Parietal lobe (tissue), 2 donors: ENCODE measurements at places on chromosomes 1 and 21. TPM values are rescaled to one million over a fixed set of nuclear protein-coding genes. Genes with fewer than 3 reads are reported as not detected.

The FCAMR gene
- not detected for total RNA-seq

The S1PR1 gene
- total RNA-seq: 16.0 TPM

The C8B gene
- not detected for total RNA-seq

The CFHR5 gene
- total RNA-seq: not detected

The ASCL5 gene
- not detected for total RNA-seq

The FCRL4 gene
- total RNA-seq: not detected

The ERG gene
- 2.5 TPM for total RNA-seq

The CD160 gene
- not detected for total RNA-seq

The NUP133 gene
- 64.2 TPM for total RNA-seq

The C1orf185 gene
- total RNA-seq: not detected
